ENCODE measurements at places on chromosomes 12 and 14.
A peak's percentile ranks its signal among the peaks of the same experiment; 100 is the strongest.

DNA sequence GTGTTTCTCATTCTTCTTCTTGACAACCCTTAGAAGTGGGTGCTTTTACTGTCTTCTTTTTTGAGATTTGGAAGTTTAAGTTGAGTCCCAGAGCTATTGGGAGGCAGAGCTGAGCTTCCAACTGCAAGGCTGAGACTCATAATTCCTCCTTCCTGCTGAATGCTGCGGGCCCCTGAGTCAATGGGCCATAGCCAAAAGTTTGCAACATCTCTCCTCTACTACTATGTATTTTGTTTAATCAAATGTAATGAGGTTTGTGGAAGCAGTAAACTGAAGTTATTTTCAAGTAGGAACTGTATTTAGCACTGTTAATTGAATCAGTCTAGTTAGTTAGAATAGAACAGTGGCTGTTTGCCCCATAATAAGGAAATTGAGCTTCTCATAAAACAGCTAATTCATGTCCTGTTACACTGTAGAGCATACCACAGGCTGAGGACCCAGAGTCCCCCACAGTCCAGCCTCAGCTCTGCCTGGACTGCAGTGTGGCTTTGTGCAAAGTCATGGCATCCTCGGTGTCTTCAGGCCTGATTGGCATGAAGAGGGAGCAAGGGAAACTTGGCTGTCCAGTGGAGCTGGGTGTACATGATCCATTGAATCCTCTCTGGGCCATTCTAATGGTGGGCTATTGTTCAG, 631.7 kb downstream of the VRK1 start:
- DNase-seq = no peak

GRCh38 chr12:115758183-115758582, 519.3 kb downstream of the MED13L start:
- no peak for DNase-seq

DNA sequence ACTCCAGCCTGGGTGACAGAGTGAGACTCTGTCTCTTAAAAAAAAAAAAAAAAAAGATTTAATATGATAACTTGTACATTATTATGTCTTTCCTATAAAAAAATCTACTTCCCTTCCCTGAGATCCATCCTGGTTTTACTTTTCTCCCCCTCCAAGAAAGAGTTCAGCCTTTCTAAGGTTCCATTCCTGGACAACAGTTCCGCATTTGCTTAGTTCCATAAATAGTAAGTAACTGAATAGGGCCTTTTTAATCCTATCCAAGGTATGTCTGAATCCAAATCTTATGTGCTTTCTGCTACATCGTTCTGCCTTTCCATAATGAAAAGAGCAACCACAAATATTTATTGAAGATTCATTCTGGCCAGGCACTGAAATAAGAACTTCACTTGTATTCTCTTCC, 187.8 kb downstream of the DACT1 start:
- no peak for DNase-seq

- DNase-seq = no peak
Observed at GRCh38 chr12:125492354-125493270, 427.4 kb downstream of the AACS start.

DNA sequence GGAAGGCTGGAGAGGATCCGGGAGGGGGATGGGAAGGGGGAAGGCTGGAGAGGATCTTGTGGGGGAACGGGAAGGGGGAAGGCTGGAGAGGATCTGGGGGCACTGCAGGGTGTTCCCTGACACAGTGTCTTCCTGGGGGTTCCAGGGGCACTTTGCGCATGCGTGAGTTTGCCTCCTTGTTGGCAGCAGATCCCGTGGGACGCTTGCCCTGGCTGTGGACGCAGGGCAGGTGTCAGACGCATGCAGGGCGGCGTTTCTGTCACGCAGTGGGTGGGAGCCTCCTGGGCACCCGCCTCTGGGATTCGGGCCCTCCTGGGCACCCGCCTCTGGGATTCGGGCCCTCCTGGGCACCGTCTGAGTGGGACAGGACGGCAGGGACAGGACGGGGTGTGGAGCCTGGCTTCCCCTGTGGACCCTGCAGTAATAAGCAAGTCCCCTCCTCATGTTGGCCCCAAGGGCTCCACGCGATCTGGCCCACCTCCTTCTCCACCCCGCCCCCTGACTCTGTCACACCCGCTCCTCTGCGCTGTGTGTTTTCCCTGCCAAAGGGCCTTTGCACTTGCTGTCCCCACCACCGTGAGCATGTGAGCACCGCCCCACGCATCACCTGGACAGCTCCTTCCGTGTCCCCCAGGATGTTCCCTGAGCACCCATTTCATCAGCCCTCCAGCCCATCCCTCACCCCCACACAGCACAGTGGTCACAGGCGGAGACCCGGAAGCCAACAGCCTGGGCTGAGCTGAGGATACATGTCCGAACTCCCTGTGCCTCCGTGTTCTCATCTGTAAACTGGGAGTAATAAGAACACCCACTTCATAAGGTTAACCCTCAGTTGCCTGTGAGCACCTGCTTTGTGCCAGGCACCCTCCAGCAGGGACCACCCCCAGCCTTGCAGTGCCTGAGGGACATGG, 4.4 kb downstream of the MMP17 start:
- DNase-seq = no peak

- no peak for DNase-seq
Observed at GRCh38 chr12:54941659-54942058, 42.9 kb downstream of the TESPA1 start.

DNA sequence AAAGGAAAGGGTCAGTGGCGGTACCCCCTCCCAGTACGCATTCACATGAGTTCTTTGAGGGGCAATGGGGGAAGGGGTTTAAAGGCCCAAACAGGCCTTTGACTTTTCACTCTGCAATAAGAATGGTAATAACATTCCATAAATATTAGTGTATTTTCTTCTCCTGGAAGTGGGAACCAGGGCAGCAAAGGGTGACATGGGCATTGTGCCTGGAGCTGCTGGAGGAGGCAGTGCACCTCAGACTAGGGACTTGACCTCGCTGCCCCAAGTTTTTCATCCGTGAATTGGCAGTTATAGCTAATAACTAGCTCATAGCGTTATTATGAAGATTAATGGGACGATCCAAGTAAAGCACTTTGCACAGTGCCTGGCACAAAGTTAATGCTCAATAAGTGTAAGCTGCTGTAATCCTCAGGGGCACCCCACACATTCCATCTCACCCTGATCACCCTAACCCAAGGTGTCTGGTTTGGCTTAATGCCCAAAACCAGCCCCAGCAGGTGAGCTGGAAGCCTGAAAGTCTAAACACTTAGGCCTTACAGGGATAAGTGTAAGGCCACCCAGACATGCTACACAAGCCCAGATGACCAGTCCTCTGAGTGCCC, 2.8 kb upstream of the KCNH3 start:
- DNase-seq = no peak

- DNase-seq = no peak
Observed at GRCh38 chr14:64963611-64964010, 8.5 kb downstream of the RAB15 start.

GRCh38 chr12:87924149-87924548, 105.1 kb downstream of the C12orf50 start:
- DNase-seq = no peak

GRCh38 chr14:93974299-93974698, 2.1 kb downstream of the ASB2 start:
- DNase-seq = no peak

DNA sequence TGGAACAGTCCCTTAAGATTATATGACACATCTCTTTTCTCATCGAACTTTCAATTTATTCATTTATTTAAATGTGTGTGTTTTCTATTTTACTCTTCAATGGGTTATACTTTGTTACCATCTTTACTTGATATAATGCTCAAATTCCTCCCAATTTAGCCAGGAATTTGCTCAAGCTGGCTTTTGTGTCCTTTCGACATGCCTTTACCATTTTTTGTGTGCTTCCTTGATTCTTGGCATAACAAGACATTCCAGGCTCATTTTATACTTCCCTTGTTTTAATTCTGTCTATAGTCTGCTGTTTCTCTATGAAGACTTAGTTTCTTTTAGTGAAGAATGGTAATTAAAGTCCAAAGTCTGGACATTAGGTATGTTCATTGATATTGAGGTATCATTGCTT, 315.8 kb downstream of the AEBP2 start:
- DNase-seq = no peak

GRCh38 chr14:83257466-83258439, 1724.1 kb upstream of the SEL1L start:
- no peak for DNase-seq

- DNase-seq = no peak
Observed at GRCh38 chr14:55097881-55098560, 31.0 kb upstream of the LGALS3 start.

GRCh38 chr12:3367750-3368444, 123.1 kb upstream of the PRMT8 start:
- no peak for DNase-seq

DNA sequence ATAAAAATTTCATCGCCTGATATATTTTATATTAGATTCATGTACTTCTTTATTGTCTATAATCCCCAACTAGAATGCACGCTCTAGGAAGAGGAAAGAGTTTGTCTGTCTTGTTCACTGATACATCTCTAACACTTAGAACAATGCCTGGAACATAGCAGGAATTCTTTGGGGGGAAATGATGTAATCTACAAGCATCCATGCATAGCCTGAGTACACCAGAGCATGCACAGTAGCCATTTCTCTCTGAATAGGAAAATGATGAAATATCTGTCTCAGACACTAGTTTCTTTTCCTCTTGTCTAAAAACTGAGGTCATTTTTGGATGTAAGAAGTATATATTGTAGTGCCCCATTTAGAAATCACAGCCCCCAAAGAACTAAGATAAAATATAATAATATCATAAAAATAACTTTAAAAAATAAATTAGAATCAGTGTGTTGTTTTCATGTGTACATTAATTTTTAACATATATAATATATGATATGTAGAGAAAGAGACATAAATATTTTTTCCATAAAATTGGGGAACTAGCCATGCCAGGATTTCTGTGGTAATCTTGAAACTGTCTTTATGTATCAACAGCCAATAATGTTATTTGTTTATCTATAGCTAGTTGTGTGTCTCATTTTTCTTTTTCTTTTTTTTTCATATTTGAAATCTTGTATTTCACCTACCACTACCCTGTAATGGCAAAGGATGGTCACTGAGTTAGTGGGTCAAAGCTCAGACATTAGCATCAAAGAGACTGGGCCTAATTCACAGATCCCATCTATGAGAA, 155.6 kb upstream of the TMCC3 start:
- no peak for DNase-seq

DNA sequence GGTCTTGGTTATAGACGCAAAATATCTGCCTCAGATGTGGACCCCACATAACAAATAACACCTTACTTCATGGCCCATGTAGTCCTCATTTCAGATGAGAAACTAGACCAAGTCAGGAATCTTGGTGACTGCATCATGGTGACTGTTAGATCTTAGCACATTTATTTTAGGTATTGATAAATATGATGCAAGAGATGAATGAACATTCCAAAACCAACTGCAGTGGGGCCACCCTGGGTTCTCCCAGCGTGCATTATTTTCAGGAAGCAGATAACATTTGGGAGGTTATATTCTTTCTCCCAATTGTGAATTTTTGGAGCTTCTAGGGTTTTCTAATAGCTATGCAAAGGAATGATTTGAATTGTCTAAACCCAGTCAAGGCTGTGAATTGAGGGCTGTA, 55.2 kb upstream of the PTGR2 start:
- DNase-seq = no peak

GRCh38 chr12:13697973-13698372, 283.4 kb downstream of the GRIN2B start:
- DNase-seq = no peak

- DNase-seq = peak; percentile 3
Observed at GRCh38 chr14:71324767-71325272, 417.6 kb downstream of the PCNX1 start.

DNA sequence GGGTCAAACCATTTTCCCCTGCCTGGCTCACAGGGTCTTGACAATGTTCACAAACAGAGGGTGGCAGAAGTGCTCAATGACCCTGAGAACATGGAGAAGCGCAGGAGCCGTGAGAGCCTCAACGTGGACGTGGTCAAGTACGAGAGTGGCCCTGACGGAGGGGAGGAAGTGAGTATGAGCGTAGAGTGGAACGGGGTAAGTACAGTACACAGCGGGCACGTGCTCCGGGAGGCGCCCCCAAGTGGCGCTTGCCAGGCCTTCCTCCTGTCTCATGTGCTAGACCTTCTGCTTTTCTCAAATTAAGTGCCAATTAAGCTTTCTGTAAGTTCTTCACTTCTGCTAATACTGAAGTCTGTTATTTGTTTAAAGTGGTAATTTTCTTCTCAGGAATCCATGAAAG, 35.9 kb downstream of the XRCC3 start:
- DNase-seq = no peak

DNA sequence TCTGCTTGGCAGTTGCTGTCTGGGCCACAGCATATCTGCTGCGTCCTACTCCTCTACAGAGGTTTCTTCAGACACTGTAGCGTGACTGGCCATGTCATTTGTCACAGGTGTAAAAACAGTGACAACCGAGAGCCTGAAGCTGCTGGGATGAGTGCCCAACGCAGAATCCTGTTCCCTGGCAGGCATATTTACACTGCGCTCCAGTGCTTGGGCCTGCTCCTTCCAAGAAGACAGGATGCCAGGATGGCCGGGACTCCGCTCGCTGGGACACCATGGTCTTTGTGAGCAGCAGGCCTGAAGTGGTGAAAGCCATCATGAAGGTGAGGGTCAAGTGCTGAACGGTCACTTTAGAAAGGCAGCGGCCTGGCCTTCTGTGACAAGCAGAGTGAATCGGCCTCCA, 171.4 kb downstream of the EMP1 start:
- no peak for DNase-seq

All from stimulated activated CD4-positive, alpha-beta T cell treated with anti-CD3 and anti-CD28 coated beads, Interleukin-1b, Interleukin-23, amount 100 ng/mL, for 1 hour (primary cell).